ENCODE measurements at places on chromosomes 16 and 17.
A peak's percentile ranks its signal among the peaks of the same experiment; 100 is the strongest.

DNA sequence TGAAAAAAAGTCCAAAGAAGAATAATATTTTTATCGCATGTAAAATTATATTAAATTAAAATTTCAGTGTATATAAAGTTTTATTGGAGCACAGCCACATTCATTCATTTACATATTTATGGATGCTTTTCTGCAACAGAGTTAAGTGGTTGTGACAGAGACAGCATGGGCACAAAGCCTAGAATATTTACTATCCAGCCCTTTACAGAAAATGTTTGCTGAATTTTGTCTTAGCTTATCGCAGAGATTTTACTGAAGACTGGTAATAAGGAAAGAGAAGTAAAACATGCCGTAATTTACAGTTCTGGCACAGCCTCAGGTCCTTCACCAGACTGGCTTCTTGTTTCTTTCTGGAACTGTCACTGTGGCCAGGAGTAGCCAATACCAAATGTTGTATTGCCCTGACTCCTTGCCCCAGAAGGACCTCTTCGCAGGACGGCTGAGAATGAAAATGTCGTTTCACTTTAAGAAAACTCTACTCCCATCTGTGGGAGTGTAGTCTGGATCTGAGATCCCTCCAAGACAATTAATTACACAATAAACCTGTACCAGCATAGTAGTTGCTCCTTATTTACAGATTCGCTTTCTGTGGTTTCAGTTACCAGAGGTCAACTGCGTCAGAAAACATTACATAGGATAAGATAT is 94.9 kb upstream of the GOT2 start:
- DNase-seq, result peak; percentile 7

- no peak for DNase-seq
These were observed 136.0 kb downstream of the SDK2 start for GRCh38 chr17:73508057-73508930.

DNA sequence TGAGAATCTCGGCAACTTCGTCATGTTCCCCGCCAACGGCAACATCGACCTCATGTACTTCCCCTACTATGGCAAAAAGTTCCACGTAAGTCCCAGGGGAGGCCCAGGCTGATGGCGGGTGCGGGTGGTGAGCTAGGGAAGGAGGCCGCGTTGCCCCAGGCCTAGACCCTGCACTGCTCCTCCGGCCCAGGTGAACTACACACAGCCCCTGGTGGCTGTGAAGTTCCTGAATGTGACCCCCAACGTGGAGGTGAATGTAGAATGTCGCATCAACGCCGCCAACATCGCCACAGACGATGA is 4.8 kb downstream of the ATP1B2 start:
- no peak for DNase-seq

DNA sequence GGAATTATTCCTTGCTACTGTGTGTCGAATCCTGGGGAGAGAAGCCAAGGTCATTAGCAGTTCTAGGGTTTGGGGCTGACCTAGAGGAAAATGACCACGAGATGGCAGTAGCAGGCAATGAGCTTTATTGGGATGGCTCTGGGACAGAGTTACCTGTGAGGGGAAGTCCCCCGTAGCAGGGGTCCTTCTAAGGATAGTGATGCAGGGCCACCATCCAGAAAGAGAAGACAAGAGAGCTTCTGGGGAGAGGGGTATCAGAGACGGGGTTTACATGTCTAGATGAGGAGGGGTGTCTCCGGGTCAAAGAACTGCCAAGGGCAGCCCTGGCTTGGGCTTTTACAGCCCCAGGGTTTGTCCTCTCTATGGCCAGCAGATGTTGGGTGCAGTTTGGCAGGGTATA is 6.4 kb upstream of the GGT6 start:
- peak; percentile 51 for DNase-seq

DNA sequence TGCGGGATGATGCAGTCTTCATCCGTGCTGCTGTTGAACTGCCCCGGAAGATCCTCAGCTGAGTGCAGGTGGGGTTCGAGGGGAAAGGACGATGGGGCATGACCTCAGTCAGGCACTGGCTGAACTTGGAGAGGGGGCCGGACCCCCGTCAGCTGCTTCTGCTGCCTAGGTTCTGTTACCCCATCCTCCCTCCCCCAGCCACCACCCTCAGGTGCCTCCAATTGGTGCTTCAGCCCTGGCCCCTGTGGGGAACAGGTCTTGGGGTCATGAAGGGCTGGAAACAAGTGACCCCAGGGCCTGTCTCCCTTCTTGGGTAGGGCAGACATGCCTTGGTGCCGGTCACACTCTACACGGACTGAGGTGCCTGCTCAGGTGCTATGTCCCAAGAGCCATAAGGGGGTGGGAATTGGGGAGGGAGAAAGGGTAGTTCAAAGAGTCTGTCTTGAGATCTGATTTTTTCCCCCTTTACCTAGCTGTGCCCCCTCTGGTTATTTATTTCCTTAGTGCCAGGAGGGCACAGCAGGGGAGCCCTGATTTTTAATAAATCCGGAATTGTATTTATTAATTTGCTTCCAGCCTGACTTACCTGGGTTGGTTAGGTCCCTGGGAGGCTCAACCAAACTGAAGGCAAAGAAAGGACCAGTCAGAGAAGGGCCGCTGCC is 5.8 kb downstream of the TRAF4 start:
- no peak for DNase-seq

DNA sequence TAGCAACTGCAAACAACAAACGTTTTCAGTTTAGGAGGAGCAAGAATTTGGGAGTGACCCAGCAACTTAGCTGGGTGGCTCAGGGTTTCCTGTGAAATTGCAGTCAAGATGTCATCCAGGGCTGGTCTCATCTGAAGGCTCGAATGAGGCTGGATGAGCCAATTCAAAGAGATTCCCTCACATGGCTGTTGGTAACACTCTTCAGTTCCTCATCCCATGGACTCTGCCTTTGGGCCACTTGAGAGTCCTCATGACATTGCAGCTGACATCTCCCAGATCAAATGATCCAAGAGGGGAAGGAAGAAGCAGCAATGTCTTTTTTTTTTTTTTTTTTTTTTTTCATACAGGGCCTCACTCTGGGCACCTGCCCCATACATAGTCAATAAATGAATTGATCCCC is 26.3 kb downstream of the UBALD1 start:
- no peak for DNase-seq

DNA sequence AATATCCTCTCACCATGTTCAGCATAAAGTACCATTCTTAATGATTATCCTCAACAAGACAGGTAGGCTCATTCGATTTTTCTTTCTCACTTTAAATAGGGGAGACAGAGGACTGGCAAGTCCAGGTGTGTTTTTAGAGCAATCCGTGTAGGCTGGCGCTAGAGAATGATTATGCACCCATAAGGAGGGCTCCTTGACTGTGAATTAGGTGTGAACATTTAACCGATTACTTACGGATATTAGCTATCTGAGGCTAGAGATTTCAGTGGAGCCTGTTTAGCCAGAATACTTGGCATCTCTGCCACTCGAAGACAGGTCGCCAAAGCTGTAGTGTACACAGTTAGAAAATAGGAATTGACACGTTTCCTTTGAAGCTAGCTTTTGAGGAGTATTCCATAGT is 1.9 kb downstream of the SEC14L1 start:
- no peak for DNase-seq

- no peak for DNase-seq
These were observed 53.3 kb upstream of the KCNJ16 start for GRCh38 chr17:70021726-70022125.

- DNase-seq, result peak; percentile 14
These were observed 100.7 kb downstream of the CYLD start for GRCh38 chr16:50842589-50842988.

GRCh38 chr17:54028986-54029580 is 206.4 kb downstream of the KIF2B start:
- DNase-seq, result no peak

DNA sequence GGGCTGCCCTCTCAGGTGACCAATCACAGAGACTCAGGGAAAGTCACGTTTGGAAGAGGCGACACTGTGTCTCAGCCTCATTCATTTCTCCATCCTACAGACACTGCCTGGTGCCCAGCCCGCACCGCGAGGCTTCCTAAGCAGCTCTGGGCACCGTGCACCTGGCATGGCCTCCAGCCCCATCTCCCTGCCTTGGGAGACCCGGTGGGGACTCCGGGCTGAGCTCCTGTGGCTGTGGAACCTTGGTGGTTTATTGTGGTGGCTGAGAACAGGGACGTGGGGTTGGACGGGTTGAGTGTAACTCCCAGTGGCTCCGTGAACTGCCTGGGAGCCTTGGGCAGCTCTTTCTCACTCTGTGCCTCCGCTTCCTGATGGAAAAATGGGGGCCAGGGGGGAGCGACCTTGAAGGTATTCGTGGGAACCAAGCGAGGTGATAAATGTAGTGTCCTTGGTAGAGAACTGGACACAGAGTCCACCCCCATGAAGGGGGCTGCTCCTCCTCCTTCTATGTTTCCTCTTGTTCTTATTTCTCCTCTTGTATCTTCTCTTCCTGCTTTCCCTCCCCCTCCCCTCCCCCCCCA is 215.4 kb downstream of the SEC14L1 start:
- DNase-seq, result no peak

DNA sequence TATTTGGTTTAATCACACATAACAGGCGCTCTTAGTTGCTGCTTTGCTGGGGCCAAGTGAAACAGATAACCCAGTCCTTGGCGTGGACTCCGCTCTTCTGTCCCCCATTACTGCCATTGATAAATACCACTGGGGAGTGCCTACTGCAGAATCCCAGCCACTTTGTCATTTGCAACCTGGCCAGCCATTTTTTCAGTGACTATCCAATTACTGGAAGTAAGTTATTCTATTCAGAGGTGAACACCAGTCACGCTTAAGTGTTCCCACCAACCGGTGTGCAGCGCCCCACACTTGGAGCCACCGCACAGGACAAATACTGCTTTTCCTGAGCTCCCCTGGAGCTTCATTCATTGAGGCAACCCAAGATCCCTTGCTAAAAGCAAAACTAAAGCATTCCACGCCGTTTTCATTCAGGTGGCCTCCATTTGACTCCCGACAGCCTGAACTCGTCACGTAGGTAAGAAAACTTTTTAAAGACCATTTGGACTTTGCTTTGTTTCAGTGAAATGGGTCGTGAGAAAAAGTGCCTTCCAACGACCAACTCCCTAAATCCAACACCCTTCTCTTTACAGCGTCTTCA is 1.8 kb downstream of the USP7 start:
- DNase-seq, result no peak

DNA sequence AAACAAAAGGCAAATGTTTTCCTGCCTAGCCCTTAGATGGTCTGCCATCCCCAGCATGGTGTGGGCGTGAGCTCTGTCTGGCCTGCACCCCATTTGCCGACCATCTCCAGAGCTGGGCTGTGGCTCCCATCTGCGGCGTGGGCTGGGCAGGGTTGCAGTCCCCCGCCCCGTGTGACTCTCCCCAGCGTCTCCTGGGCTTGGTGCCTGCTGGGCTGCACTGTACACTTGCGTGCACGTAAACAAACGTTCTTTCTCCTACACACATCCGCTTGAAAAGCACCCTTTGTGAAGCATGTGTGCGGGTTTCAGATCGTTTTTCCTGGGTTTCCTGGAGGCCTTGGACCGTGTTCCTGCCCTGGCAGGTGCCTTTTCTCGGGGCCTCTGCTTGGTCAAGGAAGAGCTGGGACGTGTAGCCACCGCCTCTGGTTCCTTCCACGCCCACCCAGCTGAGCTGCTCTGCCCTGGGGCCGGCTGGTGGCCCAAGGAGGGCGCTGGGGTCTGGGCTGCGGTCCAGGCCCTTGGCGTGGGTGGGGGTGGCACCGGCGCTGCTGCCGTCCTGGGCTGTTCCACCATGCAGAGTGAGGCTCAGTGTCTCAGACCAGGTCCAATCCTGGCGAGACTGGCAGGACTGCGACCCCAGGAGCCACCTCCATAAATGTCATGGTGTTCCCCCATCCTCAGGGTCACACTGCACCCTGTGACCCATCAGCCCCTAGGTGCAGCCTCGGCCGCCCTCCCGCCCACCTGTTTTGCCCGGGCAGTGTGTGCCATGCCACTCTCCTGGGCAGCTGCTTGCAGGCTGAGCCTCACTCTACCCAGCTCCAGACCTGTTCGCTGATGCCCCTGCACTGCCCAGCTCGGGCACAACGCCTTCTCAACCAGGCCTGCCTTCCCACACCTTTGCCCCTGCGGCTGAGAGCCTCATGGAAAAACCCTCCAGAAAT is 9.9 kb upstream of the BAIAP3 start:
- DNase-seq, result no peak

DNA sequence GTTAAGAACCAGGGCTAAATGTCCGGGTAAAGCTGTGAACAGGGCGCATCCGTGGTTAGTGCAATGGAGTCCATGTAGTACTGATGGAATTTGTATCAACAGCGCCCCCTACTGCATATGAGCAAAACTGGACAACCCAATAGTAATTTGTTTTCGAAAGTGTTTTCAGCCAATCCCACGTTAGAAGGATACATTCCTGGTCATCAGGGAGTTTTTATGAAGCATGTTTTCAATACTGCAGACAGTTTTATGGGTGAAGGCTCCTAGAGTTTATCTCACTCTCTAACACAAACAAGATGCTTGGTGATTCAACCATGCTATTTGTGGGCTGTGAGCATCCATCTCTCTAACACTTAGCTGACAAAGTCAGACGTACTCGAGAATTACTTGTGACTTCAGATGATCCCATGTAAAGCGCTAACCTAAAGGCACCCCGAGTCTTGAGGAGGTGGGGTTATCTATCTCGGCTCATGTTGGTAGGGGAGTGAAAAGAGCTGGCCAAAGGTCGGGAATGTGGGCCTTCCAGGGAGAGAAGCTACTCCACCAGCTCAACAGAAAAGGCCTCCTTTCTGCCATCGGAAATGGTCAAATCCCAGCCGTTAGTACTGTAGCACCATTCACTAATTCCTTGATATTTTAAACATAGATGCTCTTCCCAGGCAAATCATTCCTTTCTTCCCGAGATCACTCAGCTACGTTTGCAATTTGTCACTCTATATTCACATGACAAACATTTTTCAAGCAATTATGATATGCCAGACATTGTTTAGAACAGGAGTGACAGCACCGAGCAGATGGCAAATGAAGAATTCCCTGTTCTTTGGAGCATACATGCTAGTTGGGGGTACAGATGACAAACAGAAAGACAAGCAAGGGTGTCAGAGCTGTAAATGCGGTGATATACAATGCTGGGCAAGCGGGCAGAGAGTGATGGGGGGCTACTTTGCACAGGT is 46.9 kb upstream of the HNF1B start:
- DNase-seq, result peak; percentile 62

Measured in fibroblast of villous mesenchyme (primary cell).